Stimulated activated CD8-positive, alpha-beta memory T cell treated with anti-CD3 and anti-CD28 coated beads, Interleukin-15, amount 100 ng/mL, for 1 hour (primary cell): ENCODE measurements at places on chromosomes 1 and 21.

DNA sequence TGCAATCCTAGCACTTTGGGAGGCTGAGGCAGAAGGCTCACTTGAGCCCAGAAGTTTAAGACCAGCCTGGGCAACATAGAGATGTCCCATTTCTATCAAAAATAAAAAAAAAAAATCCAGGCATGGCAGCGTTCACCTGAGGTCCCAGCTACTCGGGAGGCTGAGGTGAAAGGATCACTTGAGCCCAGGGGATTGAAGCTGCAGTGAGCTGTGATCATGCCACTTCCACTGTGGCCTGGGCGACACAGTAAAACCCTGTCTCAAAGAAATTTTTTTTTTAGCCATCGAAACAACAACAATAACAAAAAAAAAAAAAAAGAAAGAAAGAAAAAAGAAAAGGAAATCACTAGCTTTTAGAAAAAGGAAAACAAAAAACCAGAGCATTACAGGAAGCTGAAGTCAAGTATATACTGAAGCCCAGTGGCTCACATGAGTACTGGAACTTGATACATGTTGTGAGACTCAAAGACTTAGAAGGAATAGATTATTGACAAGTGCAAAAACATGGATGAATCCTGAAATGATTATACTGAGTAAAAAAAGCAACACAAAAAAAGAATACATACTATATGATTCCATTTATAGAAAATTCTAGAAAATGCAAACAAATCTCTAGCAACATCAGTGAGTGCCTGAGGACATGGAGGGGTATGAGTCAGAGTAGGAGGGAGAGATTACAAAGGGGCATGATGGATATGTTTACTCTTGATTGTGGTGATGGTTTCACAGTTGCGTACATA is 6.1 kb upstream of the RABGAP1L start:
- no peak for DNase-seq

GRCh38 chr1:7940745-7941436 is at the start of gene TNFRSF9:
TSS of gene TNFRSF9 (minus strand) at chr1:7940839. CDS start at chr1:7939994, 845 bp downstream.
- DNase-seq = peak; percentile 48

DNA sequence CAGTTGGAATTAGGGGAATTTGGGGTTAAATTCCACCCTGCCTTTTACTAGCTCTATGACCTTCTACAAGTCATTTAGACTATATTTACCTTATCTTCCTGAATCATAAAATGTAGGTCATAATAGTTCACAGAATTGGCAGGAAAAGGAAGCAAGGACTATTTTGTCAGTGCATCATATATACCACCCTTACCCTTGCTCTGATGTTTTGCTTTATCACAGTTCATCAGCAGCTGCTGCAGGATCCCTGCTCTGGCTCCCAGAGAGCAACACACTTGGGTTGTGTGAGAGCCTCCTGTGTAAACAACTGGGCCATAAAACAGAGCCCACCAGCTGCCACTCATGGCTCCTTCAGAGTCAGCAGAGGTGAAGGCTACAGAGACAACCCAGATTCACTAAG is 631.6 kb upstream of the CAMK1G start:
- no peak for DNase-seq

GRCh38 chr21:44020551-44020950 is 8.4 kb downstream of the TRAPPC10 start:
- no peak for DNase-seq

DNA sequence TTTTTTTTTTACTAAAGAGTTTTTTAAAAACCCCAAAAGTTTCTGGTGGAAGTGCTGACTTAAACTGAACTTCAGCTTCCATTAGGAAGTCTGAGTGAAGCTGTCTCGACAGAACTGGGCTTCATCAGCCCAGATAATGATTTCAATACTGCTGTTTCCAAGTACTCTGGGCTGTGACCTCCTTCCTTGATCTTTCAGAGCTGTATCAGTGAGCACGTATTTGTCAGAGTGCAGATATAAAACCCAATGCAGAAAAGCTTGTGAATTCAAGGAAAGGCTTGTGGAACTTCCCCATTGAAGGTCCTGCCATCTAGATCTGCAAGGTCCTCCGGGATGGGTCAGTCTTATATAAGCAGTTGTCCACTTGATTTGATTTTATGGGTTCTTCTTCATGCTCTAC is 50.1 kb upstream of the RGS21 start:
- DNase-seq = no peak

- no peak for DNase-seq
Measured at GRCh38 chr21:21858502-21859334, 860.5 kb downstream of the NCAM2 start.

DNA sequence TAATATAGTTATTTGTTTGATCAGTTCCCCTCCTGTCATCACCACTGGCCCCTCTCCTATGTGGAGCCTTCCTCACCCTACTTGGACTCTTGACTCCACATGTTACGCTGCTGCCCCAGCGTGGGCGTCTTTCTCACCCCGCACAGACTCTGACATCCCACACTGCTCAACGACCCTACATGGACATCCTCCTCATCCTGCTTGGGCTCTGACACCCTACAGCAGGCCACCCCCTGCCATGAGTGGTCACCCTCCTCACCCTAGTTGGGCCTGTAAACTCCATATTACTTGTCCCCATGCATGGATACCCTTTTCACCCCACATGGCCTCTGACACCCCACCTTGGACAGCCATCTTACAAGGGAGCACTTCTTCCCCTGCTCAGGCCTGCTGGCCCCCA is 21.0 kb downstream of the TTC4 start:
- no peak for DNase-seq

- DNase-seq = no peak
Measured at GRCh38 chr1:161307892-161308638, 1.7 kb downstream of the MPZ start.

- no peak for DNase-seq
Measured at GRCh38 chr1:42923367-42924081, 35.1 kb downstream of the SLC2A1 start.

DNA sequence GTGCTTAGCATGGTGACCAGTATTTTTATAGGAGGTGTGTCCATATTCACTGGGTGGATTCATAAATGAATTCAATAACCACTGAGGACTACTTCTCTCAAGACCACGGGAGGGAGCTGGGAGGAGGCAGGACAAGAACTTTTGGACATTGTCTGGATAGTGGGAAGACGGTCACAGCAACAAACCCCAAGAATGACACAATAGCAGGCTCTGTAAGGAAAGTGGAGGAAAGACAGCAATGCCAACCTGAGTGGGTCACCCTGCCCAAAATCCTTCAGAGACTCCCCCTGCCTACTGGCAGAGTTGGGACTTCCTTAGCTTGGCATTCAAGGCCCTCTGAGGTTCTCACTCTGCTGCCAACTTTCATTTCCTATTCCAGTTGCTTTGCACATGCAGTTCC is 42.0 kb downstream of the GLIS1 start:
- DNase-seq = no peak

- DNase-seq = no peak
Measured at GRCh38 chr1:221468546-221468945, 273.3 kb downstream of the DUSP10 start.

GRCh38 chr1:115302390-115302961 is 35.6 kb downstream of the NGF start:
- no peak for DNase-seq

DNA sequence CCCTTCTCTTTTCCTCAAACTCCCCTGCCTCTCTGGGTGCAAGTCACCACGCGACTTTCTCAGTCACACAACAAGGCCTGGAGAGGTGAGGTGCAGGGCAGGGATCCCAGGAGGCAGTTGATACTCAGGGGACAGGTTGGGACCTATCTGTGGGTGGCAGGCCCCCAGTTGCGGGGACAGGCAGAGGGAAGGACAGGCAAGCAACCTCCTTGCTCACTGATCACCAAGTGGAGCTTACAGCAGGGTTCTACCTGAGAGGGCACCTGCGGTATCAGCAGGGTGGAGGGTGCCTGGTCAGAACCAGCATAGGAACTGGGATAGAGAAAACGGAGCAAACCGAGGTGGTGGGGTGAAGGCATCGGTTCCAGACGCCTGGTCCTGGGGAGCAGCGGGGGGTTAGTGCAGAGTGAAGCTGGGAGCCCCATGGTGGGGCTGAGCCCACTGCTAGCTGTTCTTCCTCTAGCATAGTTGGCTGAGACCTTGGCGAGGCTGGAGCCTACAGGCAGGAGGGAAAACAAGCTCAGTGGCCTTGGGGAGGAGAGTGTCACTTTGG is 24.4 kb upstream of the TENT5C start:
- no peak for DNase-seq

DNA sequence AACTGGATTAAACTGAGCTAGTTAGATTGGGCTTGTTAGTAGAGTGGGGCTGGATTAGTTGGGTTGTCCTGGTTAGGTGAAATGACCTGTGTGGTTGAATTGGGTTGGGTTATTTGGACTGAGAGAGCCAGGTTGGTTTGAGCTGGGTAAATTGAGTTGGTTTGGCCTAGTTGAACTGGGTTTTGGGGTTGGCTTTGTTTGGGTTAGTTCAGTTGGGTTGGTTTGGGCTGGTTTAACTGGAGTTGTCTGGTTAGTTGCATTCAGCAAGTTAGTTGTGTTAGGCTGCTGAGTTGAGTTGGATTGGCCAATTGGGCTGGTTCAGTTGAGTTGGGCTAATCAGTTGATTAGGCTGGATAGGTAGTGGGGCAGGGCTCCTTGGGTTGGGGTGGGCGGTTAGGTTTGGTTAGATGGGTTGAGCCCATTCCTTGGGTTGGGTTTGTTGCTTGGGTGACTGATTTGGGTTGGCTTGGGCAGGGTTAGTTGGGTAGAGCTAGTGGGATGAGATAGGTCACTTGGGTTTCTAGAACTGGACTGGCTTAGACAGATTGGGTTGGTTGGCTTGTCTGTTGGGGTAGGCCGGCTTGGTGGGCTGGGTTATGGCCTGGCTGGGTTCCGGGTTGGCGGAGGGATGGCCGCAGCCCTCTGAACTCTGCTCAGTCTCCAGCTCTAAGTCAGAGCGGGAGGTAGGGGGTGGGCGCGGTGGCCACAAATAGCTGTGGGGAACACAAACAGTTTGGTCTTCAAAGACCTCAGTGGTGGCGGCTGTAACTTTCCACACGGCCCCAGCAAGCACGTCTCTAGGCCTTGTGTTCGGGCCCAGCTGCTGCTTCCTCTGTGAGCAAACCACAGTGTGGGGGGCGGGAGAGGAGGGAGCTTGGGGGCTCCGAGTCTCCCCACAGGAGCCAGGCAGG is 67.2 kb upstream of the RUNX3 start:
- DNase-seq = peak; percentile 21

- DNase-seq = no peak
Measured at GRCh38 chr1:151806170-151806569, 951 bp upstream of the LINGO4 start.

DNA sequence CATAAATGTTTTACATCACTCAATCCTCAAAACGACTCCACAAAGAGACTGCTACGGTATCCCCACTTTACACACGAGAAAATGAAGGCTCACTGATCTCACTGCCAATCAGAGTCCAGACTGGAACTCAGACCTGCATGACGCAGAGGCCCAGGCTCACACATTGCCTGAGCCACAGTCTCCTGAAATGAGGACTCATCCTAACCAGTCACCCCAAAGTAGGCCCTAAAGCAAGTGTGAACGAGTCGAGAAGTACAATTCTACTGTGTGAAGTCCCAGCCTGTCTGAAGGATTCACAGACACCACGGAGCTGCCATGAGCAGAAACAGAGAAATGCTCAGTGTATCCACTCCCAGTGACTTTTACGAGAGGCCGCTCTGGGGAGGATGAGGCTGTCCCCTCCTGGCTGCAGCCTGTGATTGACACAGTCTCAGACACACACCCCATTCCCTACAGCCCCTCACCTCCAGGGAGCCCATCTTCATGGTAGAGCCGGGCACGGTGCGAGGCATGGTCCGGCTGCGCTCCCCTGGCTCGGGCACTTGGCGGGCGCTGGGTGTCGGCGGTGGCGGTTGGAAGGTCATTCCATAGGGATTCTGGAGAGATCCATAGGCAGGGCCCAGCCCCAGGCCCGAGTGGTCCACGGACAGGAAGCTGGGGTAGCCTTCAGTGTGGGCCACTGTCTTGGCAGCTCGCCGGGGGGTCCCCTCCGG is 26.7 kb upstream of the COL16A1 start:
- DNase-seq = no peak

DNA sequence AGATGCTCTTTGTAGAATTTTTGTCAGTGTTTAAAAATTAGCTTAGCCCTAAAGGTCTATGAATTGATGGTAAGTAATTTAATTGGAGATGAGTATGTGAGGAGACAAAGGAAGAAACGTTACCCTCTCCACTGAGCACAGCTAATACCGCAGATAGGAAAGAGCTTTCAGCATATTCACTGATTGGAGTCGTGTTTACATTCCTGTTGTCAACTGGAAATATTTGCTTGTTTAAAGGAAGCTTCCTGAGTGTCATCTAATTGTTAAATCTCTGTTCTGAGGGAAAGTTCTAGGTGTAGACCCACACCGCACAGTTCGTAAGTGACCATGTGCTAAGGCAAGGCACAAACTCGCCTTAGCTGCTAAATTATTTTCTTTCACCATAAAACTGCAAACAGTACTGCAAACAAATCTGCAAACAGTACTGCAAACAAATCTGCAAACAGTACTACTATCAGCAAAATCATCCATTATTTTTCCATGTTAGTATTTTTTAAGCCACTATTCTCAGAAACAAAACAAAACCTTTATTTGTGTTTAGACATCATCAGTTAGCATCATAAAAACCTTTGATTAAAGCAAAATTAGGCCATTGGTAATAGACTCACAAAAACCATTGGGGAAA is 32.6 kb downstream of the TOMM20 start:
- no peak for DNase-seq

DNA sequence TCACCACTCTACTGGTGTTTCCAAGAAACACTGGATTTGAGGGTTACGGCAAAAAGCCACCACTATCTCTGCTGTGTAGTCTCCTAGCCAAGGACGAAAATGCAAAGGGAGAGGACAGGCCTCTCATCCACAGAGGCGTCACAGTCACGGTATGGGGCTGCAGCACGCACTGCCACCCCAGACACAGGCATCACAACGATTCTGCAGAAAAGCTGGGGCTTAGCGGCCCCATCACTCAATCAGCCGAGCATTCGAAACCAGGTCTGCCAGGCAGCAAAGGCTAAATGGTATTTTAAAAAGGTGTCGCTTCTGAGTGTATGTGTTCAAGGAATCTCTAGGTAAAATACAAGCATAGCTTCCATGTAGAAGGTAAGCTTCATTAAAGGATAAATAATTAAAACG is 1.4 kb downstream of the RIPK4 start:
- DNase-seq = no peak

GRCh38 chr1:206581571-206581981 is 30.7 kb downstream of the EIF2D start:
- DNase-seq = no peak

- no peak for DNase-seq
Measured at GRCh38 chr1:59028048-59028447, 244.2 kb upstream of the JUN start.

GRCh38 chr1:231724876-231725647 is 98.5 kb downstream of the DISC1 start:
- DNase-seq = no peak
